SHP77 treated with DMSO at 0.1 percent for 48 hours (cell line): ENCODE measurements at places on chromosomes 7 and 10.
A peak's percentile ranks its signal among the peaks of the same experiment; 100 is the strongest.

DNA sequence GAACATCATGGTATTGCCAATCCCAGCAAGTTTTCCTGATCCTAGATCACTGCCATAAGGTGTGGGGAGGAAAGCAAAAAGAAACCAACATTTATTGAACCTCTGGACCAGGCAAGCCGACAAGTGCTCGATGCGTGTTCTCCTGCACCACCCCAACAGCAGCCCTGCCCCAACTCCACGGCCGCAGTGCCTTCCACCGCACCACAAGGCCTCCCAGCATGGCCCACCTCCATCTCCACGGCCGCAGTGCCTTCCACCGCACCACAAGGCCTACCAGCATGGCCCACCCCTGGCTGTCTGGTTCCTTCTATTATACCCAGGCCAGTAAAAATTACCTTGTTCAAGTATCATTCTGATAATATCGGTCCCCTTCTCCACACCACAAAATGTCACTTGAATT is 8.7 kb downstream of the HIPK2 start:
- DNase-seq, result no peak

DNA sequence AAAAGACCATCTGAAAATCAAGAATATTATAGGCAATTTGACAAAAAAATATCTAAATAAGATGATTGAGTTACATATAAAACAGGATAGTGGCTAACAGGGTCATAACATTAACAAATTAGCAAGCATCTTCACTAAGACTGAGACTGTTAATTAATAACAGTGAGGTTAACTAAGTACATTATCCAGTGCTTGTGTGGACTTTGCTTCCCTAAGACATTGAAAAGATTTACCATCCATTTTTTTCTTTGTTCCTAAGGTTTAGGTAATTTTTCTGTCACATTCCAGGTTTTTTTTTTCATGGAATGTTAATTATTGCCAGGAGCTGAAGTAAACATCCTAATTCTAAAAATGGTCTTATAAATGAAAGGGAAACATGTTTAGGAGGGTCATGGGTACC is 227.6 kb downstream of the ANKRD7 start:
- DNase-seq, result no peak

DNA sequence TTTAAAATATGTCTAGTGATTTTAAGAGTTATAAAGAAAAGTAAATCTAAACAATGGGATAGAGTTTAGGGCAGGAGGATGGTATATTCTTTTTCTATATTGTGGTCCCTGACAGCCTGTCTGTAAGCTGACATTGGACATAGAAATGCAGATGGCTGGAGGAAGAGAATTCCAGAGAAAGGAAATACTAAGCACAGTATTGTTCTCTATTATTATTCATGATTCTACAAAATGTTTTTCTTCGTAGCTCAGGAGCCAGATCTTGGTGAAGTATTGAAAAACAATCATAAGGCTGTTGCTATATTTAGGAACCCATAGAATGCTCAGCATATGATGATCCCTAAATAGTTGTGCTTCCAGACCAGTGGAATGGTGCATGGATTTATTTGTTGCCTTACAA is 117.0 kb upstream of the FAM3C start:
- DNase-seq, result no peak

DNA sequence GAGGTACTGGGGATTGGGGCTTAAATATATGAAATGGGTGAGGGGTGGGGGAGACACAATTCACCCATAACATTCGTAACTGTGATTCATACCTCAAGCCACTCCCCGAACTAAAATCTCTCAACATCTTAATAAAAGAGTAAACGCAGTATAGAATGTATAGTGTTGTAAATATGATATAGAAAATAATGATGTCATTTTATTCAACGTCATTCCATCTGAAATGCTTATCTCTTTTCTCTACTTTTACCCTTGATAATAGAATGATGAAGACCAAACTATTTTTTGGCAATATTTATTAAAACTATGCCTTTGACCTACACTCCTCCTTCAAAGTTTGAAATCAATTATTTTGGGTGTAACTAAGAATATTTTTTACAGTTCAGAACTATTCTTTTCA is 36.4 kb downstream of the FRA10AC1 start:
- no peak for DNase-seq

DNA sequence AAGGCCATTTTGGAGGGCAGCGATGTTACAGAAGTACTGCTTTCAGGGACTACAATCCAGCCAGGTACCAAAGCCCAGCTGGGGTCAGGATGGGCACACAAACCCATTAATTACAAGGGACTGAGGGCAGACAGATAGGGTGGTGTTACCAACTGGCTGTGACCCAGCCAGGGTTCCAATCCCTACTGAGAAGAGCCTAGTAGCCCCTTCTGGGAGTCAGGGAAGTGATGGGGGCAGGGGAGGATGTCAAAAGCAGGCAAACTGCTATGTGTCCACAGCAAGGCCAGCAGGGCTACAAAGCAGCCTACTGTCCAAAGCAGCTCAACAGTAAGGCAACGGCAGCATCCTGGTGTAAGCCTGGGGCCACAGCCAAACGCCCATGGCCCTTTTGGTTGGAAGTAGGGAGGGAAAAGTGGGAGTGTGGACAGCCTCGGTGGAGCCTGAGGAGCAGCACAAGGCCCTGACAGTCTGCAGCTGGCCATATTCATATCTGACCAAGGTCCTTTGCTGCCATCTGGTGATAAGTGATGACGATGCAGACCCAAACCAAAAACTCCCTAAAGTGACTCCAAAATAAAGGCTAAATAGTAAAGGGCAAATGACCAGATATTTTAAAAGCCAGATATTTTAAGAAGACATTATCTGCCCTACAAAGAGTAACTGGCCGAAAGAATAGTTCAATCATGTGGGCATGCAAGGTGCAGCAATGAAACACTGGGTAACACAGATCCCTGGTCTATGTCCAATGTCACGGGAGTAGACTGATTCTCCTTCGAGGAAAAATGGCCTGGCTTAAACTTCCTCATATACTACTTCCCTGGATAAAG is 56.9 kb downstream of the XPNPEP1 start:
- peak; percentile 1 for DNase-seq
